ENCODE measurements at places on chromosomes 3 and 15.

DNA sequence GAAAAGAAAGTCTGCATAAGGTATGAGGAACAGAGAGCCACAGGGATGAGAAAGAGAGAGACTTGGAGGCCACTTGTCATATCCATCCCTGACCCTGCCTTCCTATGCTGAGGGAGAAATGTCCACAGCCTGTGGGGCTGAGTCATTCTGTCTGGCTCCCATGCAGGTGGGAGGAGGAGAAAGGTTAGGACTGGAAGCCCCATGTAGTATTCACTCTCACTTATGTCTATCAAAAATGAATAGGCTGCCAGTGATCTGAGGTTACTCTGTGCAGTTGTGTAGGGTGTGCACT is 71.3 kb downstream of the RAB11A start:
- no peak for DNase-seq

- no peak for DNase-seq
Measured at GRCh38 chr3:139557041-139557440, 17.5 kb upstream of the RBP1 start.

DNA sequence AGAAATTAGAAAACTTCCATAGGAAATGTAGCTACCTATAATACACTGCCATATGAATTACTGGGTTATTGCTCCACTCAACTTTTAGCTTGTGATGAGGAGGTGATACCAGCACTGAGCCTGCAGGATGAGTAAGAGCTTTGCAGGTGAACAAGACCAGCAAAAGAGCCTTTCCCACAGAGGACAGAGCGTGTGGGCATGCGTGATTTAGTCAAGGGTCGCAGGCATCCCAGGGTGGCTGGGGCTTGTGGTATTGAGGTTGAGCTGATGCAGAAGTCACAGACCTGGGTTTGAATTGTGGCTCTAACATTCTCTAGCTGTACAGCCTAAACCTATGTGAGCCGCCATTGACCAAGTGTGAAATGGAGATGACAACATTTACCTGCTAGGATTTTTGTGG is 5.6 kb downstream of the NRROS start:
- no peak for DNase-seq

- no peak for DNase-seq
Measured at GRCh38 chr3:4334548-4334947, 31.4 kb downstream of the SETMAR start.

DNA sequence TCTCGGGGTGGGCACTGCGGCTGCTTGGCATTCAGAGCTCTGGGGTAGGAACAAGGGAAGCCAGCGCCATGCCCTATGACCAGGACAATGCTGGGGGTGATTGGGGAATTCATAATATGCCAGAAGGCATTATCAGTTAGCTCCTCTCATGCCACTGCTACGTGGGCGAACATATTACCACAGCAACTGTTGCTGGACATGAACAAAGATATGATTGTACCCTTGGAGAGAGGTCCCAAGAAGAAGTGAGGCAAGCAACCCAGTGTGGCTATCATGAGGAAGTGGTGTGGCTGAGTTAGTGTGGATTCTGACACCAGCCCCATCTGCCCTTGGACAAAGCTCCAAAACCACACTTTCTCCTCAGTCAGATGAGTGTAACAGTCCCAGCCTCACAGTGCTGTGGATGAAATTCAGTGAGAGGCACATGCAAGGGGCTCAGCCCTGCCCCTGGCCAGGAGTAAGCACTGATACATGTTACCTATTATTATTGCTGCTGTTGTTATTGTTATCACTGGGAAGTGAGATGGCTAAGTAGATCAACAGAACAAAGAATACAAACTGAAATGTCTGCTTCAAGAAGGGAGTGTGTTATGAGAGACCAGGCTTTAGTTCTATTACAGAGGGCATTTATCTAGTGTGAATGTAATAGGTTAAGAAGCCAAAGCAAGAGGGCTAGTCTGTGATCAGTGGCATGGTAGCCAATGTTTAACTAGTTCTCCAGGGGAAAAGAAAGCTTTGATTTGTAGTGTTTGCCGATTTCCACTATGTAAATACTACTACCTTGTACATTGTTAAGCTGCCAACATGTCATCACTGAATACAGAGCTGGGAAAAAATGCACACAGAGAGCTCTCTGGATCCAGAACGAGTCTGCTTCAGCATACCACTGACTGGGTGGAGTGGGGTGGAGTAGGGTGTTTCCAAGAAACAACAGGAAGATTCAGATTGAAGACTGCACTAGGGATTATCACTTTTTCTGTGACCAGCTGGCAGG is 222.3 kb upstream of the EIF1B start:
- no peak for DNase-seq

DNA sequence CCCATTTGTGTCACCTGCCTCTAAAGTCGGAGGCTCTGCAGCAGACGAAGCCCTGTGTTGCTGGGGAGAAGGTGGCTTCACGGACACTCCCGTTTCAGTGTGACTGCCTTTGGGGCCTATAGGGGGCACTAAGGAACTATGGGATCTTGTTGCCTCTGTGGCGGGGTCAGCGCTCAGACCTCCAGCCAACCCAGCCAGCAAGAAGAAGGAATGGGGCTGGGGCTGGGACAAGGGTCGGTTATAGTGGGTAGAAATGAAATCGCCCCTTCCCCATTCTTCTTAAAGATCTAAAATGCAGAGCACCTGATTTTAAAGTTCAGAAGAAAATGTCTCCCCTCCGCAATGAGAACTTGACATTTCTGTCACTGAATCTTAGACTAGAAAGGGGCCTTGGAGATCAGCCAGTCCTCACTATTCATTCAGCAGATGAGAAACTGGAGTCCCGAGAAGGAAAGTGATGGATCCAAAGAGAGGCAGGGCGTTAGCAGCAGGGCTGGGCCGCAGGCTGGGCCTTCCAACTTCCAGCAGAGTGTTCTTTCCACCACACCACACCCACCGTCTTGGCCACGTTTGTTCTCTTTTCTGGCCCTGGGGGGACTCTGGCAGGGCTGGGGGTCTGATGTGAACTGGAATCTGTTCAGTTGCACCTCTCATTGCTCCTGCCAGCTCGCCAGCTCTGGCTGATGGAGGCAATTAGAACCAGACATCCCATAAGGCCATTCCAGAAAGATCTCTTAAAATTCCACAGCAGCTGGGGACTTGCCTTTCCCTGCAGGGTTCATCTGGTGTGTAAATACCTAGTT is 195.4 kb downstream of the OPA1 start:
- DNase-seq: no peak

DNA sequence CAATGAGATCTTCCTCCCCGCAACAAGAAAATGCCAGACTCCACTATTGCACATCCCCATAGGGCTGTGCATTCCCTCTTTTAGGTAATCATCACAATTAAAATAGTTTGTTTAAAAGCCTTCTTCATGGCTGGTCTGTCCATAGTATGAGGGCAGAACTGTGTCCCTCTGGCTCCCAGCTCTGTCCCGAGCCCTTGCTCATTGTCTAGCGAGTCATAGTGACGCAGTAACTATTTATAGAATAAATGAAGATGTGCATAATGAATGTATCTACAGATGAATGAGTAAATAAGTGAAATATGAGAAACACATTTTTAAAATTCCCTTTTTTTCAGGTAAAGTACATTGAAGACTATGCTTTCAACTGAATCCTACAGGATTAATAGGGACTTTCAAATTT is 128.4 kb upstream of the TMC3 start:
- no peak for DNase-seq

- no peak for DNase-seq
Measured at GRCh38 chr3:148360051-148360450, 337.7 kb upstream of the AGTR1 start.

- DNase-seq: no peak
Measured at GRCh38 chr3:62373215-62373614, at the start of gene FEZF2. Gene FEZF2 (minus strand): TSS chr3:62373550. CDS start chr3:62372868, 682 bp downstream.

DNA sequence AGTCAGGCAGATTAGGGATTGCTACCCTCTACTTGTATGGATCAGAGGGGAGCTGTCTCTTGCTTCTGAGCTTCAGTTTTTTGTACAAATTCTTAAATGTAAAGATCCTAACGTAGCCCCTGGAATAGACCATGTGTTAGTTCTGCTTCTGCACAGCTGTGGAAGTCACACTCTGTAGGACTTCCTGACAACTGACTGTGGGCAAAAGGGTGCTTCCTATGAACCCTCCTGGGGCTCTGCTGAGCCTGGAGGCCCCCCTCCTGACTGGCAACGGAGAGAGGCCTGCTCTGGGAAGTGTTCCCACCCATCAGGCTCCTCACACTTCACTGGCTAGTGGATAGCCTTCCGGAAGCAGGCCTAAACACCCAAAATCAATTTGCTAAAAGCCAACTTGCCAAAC is 131.0 kb downstream of the RPLP1 start:
- DNase-seq: no peak

GRCh38 chr3:196111939-196112386 is 30.1 kb upstream of the TFRC start:
- DNase-seq: no peak

- no peak for DNase-seq
Measured at GRCh38 chr3:183233966-183234365, 19.1 kb upstream of the B3GNT5 start.

DNA sequence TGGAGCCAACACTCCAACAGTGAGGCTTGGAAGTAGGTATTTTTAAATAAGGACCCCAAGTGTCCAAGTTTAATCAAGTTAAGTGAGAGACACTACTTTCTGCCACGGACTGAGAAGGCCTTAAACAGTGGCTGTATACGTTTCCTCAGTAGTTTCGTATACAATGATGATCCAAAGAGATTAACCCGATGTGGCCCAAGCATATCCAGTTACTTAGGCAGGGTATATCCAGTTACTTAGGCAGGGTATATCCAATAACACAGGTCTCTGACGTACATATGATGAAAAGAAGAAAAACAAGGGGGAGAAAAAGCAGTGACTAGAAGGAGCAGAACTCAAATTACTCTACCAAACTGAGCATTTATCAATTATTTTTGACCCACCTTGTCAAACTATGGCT is 591.4 kb downstream of the FOXP1 start:
- DNase-seq: no peak

GRCh38 chr3:112610121-112610520 is 30.8 kb downstream of the CCDC80 start:
- no peak for DNase-seq

DNA sequence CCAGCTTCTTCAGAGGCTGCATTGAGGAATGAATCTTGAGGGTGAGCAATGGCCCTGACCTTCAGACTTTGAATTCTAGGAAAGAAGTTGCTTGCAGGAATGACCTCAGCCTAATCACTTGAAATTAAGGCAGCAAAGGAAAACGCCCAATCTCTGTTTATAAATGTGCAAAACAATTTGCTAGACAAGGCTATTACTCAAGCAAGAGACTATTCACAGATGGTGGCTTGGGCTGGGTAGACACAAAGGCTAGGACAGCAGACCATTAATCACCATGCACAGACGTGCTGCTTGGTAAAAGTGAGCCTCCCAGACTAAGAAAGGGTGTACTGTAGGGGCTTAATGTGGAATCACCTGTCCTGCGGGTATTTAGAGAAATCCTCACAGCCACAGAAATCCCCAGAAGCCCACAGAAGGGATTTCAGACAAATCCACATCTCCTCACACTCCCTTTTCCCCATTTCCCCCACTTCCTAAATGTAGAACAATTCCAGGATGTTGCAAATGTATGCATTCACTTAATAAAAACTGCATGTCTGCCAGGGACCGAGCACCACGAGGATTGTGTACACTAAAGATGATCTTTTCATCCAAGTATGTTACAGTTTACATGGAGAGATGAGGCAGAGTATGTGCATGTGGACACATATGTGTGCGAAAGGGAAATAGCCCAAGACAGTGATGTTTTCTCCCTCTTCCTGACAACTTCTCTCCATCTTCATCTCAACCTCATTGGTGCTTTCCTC is 259.5 kb downstream of the THSD4 start:
- DNase-seq: no peak

DNA sequence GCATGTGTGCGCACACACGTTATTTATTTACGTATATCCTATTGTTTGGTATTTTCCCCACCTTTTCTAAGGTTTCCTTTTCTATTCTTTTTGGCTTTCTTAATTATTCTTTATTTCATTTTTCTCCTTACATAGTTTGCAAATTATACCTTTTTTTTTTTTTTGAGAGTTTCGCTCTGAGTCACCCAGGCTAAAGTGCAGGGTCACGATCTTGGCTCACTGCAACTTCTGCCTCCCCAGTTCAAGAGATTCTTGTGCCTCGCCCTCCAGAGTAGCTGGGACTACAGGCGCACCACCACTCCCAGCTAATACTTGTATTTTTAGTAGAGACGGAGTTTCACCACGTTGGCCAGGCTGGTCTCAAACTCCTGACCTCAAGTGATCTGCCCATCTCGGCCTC is 20.0 kb upstream of the CILP start:
- DNase-seq: no peak

DNA sequence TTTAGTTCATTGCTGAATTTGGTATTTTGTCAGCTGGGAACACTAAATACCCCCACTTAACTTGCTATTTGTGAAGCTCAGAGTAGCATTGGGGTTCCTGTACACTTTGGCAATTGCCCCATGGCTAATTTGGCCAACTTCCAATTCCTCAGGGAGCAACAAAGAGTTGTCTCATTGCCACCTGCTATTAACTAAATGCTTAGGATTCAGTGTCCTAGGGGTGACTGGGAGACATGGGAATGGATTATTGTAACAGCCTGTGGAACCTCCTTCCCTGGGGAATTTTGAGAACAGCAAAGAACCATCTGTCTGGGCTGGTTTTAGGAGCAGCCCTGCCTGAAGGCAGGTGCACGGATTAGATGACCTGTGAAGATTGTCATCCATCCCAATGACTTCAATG is 437.4 kb upstream of the TPRG1 start:
- DNase-seq: no peak

GRCh38 chr3:132071043-132071442 is 36.2 kb upstream of the CPNE4 start:
- DNase-seq: no peak

DNA sequence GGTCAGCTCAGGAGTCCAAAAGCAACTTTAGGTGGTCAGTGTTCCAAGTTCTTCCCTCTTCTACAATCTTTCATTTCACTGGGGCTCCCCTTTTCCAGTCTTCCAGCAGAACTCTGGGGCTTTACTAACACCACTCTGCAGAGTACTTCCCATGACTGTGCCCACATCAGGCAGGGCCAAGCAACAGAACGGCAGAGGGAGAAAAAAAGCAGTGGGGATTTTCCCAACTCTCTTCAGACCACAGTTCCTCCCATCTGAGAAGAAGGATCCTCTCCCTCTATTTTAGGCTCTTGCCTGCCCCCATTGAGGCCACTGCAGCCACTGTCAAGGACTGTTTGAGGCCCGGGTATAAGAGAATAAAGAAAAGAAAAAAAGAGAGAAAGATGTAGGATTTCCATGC is 70.7 kb downstream of the TTBK2 start:
- DNase-seq: no peak

GRCh38 chr15:95840855-95841254 is 489.6 kb upstream of the NR2F2 start:
- DNase-seq: no peak

DNA sequence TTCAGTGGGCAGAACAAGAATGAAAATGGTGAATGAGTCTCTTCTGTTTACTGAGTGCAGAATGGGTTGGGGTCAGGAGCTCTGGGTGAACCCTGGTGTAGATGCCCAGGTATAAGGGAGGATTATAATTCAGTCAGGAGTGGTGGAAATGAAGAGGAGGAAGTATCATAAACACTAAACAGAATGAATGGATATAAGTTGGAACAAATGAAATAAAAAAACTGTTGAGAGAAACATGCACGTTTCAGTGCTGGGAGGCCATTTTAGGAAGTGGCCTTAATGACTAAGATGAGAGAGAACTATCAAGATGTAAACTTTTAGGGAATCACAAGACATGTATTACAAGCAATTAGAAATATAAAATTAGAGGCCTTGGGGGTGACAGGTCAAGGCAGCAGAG is 32.8 kb upstream of the LEKR1 start:
- no peak for DNase-seq

GRCh38 chr3:180223268-180223667 is 186.5 kb upstream of the PEX5L start:
- no peak for DNase-seq
